ENCODE measurements at places on chromosomes 1 and 21.

- no peak for DNase-seq
These were observed 1013.2 kb downstream of the MRPL39 start for GRCh38 chr21:24594082-24594481.

GRCh38 chr1:108179018-108179417 is 21.1 kb downstream of the SLC25A24 start:
- no peak for DNase-seq

- DNase-seq, result no peak
These were observed 22.3 kb upstream of the TRIM45 start for GRCh38 chr1:117143871-117144270.

DNA sequence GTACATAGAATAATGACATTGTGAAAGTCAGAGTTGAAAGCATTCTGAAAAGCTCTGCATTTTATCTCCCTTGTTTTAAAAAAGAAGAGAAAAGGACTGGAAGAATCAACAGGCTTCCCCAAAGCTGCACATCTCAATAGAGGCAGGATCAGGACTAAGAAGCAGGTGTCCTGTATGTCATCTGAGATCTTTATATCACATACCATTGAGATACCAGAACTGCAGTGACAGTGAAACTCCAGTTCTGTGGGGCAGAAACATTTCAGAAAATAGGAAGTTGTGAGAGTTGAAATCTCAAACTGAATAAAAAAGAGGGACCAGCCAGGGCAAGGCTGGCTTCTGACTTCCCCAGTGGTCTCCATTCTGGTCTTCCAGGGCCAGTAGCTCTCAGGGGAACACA is 33.0 kb upstream of the SH2D1B start:
- DNase-seq, result no peak

DNA sequence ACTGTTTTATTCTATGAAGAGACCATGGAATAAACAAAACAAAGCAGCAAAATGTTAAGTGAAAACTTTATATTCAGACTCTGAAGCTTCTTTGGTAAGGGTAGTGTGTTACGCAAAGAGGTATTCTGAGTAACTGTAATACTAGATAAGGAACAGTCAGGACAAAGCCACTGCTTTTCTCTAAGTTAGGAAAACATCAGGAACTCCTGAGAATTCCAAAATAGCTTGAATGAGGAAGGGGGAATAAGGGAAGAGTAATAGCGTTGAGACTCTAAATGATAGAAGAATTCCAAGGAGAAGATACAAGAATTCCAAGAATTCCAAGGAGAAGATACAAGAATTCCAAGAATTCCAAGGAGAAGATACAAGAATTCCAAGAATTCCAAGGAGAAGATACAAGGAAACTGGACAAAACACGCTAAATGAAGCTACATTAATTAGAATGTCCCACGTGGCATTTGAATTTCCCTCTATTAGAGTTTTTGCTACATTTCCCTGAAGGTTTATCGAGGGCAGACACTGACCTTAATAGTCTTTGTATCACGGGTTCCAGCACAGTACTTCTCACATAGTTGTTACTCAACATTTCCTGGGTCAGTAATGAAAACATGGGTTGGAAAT is 71.5 kb downstream of the SMYD3 start:
- no peak for DNase-seq

DNA sequence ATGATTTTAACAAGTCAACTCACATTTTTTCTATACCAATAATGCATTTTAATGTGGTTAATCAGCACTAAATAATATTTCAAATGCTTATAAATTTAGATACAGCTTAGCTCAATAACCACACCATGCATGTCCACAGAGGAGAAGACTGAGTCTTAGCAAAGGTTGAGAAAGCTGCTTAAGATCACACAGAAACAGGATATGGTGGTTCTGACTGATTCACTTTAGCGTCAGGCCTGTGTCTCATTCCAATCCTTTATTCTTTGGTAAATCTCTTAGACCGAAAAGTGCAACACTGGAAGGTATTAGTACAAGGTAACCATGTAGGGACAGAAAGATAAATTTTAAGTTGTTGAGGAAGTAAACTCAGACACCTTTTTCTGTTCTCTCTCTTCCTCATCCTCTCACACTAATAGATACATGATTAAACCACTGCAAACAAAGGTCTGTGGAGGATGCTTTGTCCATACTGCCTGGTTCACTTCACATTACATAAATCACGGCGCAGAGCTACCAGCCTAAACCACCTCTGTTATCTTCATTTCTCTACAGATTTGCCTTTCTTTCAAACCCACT is 139.0 kb downstream of the DPYD start:
- no peak for DNase-seq
